ENCODE measurements at places on chromosomes 1 and 21. TPM values are rescaled to one million over a fixed set of nuclear protein-coding genes. Genes with fewer than 3 reads are reported as not detected.
A peak's percentile ranks its signal among the peaks of the same experiment; 100 is the strongest.

DNA sequence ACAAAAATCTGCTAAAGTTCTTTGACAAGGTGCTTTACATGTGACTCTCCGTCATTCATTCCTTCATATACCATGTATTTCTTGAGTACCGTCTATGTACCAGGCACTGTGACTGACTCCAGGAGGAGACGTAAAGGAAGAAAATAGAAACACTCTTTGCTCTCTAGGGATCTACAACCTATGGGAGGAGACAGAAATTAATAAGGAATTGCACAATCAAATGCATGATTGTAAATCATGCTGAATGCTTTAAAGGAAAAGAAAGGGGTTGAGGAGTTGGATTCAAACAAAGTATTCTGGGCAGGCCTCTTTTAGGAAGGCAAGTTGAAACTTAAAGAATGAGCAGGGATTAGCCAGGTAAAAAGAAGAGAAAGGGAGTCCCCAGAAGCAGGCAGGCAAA is 239.1 kb upstream of the FGGY start:
- no peaks in the 10 kb centered on the region for H3K36me3 ChIP-seq
- H3K4me1 ChIP-seq: peaks cover 11% of the 10 kb centered on the region
- no peaks in the 10 kb centered on the region for H3K27me3 ChIP-seq
- DNase-seq: no peak

- no peak overlapping the region for H3K4me3 ChIP-seq
- no peaks in the 10 kb centered on the region for H3K36me3 ChIP-seq
- H3K27ac ChIP-seq: no peak overlapping the region
- DNase-seq: no peak
- H3K4me1 ChIP-seq: peaks cover 4% of the 10 kb centered on the region
Observed at GRCh38 chr1:166915042-166915441, 39.0 kb upstream of the TADA1 start.

DNA sequence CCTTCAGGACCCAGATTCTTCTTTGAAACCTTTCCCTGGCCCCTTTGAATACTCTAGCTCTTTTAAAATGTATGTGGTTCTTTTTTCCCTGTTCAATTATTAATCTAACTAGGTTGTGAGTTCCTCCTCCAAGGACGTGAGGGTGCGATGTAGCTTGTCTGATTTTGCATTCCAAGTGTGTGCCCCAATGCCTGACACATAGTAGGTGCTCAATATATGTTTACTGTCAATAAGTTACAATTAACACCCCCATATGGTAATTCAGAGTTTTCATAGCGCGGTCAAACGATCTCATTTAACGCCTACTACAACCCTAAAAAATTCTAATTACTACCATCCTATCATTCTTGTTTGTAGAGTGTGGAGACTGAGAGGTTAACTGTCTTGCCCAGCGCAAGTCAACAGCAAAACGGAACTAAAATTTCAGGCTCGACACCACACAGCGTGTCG is 482 bp upstream of the MTR start:
- peaks cover 3% of the 10 kb centered on the region for H3K4me1 ChIP-seq
- no peak overlapping the region for H3K27ac ChIP-seq
- H3K4me3 ChIP-seq: peak overlapping the region; percentile 83
- H3K27me3 ChIP-seq: no peaks in the 10 kb centered on the region
- H3K36me3 ChIP-seq: no peaks in the 10 kb centered on the region
- no peak for DNase-seq

Gene ZBTB37
- total RNA-seq: 10.7 TPM

All from astrocyte (in vitro differentiated cells and primary cell).